ENCODE measurements at places on chromosomes 3 and 15.

DNA sequence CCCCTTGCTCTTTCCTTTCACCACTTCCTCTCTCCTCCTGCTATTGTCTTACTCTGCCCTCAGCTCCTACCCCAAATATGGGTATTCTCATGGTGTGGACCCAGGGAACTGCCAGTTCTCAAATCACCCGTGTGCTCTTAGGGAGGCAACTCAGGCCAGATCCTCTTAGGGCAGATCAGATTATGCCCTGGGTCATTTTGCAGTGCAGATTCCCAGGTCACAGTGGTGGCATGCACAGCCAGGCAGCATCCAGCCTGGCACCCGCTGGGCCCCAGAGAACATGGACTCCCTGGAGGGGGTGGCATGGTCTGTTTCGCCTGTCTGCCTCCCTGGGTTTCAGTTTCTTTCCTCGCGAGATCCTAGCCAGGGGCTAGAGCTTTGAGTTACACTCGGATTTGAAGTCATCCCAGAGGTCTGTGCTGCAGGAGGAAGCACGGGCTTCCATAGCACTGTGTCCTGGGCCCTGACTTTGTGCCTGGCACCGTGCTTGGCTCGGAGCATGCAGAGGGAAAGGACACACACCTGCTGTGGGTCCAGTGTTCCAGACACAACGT, 96.1 kb downstream of the TOP2B start:
- no peak for DNase-seq

DNA sequence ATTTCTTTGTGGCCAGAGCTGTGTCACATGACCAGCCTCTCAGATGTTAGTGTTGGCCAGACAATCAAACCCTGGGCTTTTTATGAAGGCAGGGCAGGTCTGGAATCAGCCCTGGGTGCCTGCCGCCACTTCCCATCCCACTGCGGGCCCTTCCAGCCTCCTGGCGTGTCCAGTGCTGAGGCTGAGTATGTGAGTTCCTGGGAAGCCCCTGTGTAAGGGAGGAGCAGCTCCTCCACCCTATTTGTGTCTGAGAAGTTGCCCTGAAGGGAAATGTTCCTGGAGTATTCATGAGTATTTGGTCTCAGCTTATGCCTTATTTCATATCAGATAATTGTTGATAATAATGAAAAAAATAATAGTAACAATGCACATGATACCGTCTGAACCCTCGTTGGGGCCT, 190.1 kb downstream of the NSMCE3 start:
- no peak for DNase-seq

DNA sequence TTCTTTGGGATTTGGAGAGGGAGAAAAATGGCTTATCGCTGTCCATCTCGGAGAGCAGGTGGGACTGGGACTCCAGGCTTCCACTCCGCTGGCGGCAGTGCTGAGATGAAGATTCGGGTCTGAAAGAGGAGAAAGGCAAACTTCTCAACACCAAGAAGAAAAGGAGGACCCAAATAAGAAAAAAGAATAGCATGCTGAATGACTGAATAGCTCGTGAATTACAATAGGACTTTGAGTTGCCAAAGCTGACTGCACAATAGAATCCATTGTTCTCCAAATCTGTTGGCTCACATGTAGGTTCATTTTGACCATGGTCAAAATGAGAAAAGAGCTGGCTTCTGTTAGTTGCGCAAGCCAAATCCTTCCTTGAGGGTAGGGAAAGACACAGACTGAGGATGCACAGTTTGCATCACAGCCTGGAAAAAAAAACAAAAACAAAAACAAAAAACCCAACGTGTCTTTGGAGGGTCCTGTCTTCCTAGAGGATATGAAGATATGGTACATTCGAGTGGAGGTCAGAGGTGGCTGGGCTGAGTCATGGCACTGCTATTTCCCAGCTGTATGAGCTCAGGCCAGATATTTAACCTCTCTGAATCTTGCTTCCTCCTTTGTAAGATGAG, 59.3 kb upstream of the LMOD3 start:
- DNase-seq, result no peak

GRCh38 chr3:179732661-179733348, 80.0 kb downstream of the USP13 start:
- no peak for DNase-seq

- DNase-seq, result no peak
These were observed 277.7 kb upstream of the ROPN1 start for GRCh38 chr3:124269619-124270018.

GRCh38 chr3:123291404-123291803, 89.7 kb downstream of the SEC22A start:
- no peak for DNase-seq

DNA sequence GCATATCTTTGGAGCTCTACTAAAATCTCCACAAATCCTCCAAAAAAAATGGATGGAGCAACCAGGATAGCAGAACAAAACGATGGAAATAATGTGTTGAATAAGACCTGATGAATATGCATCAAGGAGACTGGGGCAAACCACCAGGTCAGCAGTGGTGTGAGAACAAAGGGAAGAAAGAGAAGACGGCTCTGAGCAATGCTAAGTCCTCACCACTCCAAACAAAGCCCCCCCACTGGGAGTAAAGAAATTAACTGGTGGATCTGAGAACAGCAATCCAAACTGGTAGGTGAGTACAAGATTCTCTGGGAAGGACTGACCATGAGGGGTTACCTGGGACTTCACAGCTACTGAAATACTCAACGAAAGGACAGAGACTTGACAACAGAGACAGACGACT, 977.3 kb downstream of the TBL1XR1 start:
- no peak for DNase-seq

DNA sequence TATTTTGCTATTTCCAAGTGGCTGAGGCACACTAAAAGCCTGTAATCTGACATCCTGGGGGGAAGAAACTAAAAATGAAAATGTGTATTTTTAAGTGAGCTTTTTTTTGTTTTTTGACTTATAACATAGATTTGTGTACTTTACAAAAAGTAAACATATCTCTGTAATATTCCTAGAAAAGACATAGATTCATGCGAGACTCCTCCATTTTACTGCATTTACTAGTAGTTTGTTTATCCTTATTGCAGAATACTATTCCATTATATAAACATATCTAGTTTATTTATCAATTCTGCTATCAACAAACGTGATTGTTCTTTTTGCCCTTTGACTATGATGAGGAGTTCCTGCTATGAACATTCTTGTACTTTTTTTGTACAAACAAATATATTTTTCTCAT, 67.8 kb upstream of the PLSCR5 start:
- DNase-seq, result no peak

DNA sequence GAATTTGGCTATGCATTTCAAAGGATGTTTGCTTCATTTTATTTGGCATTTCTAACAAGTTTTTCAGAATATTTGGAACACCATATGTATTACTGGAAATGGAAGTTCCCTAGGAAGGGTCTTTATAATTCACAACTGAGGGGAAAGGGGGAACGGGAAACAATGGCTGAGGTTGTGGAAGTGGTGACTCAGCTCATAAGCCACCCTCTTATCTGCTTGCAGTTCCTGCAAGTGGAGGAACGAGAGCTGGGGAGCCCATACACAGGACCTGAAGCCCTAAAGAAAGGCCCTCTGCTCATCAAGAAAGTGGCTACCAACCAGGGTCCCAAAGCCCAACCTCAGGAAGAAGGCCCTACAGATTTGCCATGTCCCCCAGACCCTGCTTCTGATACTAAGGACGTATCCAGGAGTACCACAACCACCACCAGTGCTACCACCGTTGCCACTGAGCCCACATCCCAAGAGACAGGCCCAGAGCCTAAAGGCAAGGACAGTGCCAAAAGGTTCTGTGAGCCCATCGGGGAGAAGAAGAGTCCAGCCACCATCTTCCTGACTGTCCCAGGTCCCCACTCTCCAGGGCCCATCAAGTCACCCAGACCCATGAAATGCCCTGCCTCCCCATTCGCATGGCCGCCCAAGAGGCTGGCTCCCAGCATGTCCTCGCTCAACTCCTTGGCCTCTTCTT, 37.9 kb downstream of the ESYT3 start:
- DNase-seq, result no peak

DNA sequence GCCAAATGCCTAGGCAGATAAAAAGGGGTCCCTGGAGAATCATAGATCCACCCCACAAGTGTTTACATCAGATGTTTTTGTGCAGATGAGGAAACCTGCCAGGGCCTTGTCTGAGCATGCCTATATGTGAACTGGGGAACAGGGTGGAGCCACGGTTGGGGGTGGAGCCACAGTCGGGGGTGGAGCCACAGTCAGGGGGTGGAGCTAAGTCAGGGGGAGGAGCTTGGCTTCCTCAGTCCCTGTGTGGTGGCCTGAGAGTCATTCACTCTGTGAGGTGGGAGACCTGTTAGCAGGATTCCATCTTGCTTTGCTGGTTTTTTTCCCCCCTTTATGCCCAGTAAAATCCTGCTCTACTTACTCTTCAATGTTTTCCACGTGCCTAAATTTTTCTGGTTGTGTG, 57.8 kb upstream of the TGFBR2 start:
- peak; percentile 2 for DNase-seq

GRCh38 chr3:150299201-150299600, 108.9 kb upstream of the TSC22D2 start:
- DNase-seq, result peak; percentile 46

DNA sequence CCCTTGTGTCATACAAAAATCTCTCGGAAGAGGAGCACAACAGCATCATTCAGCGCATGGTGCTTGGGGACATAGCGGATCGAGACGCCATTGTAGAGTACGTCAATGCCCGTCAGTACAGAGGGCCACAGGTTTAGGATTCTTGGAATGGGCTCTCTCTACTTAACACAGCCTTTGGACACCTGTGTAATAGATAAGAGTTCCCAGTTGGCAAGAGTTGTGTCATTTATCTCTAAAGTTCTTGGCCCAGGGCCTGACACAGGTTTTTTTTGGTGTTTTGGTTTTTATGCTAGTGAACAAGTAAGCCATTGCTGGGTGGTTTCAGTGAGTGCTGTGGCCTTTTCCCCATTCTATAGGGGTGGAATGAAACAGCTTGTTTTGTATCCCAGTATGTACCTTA, 54.1 kb downstream of the SNRK start:
- DNase-seq, result no peak

DNA sequence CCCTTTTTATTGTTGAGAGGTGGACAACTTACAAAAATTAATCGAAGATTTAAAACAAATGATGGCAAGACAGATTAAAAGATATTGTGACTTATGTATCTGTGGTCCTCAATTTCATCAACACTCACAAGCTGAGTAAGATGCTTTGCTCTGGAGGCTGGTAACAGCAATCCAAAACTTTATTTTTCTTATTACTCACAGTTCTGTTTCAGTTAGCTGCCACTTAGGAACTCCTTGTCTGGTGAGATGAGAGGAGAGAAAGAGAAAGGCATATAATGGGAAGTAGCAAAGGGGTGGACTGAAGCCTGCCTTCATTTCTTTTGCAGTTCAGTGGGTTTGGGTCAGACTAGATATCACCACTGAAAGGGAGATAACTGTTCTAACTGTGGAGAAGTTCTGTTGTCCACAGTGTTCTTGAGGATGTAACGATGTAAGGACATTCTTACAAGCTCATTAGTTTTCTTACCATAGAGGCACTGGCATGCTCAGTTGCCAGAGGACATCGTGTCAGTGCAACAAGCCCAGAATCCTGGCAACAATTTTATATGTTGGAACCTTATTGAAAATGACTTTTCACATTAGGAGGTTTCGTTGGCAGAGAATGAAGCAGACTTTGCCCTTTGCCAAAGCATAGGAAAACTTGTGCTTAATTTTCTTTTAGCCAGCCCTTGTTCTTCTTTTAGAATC, 93.6 kb downstream of the PLCL2 start:
- DNase-seq, result no peak
